HT1080 (cell line): ENCODE measurements at places on chromosomes 3 and 15. TPM values are rescaled to one million over a fixed set of nuclear protein-coding genes. Genes with fewer than 3 reads are reported as not detected.

GRCh38 chr3:82816086-82816485 is 1054.6 kb upstream of the GBE1 start:
- DNase-seq: no peak

DNA sequence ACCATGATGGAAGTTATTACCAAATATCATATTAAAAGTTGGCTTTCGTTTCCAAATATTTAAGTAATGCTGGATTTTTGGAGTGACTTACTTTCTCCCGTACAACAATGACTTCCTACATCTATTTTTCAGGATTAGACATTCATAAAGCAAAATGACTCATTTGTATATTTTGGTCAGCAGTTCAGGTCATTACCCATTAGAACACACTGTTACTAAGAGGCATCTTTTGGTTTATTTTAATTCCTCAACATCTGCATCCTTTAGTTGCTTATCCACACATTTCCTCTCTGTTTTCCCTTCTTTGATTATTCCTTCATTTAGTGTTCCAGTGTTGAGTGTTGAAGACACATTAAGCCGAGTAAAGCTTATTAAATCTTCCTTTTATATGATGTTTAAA is 348.2 kb downstream of the NAALADL2 start:
- DNase-seq: no peak

The IL1RAP gene
- total RNA-seq: 21.2 and 27.3 TPM in 2 replicates

DNA sequence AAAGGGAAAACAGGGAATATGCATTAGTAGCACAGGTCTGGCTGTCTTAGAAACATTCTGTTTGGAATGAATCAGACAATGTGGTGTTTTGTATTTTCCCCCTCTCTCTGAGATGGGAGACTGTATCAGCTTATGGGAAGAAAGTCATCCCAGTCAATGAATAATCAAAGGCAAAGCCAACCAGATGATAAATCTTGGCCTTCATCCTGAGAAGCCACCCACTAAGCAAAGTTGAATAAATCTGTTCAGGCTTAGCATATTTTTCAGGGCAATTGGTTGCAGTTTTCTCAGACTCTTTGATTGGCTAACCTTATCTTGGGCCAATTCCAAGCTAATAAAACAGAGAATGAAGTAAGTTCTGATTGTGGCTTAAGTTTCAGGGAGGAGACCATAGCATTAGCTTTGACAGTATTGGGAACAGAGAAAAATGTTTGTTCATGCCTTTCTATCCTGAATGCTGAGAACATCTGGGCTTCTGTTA is 63.6 kb upstream of the ARL8B start:
- DNase-seq: no peak

The SPINK8 gene
- total RNA-seq: not detected in 2 replicates

The PIF1 gene
- 15.3 and 15.6 TPM in 2 replicates for total RNA-seq

The ERICH6 gene
- total RNA-seq: not detected in 2 replicates

The MITF gene
- 3.7 and 6.5 TPM in 2 replicates for total RNA-seq

The ABI3BP gene
- 0.23 and 2.2 TPM in 2 replicates for total RNA-seq

GRCh38 chr3:126900859-126901540 is 81.9 kb upstream of the PLXNA1 start:
- peak; percentile 86 for DNase-seq
